ENCODE measurements at places on chromosomes 2 and 18. TPM values are rescaled to one million over a fixed set of nuclear protein-coding genes. Genes with fewer than 3 reads are reported as not detected.

GRCh38 chr2:6080932-6081753, 389.0 kb downstream of the SOX11 start:
- no peak for DNase-seq

DNA sequence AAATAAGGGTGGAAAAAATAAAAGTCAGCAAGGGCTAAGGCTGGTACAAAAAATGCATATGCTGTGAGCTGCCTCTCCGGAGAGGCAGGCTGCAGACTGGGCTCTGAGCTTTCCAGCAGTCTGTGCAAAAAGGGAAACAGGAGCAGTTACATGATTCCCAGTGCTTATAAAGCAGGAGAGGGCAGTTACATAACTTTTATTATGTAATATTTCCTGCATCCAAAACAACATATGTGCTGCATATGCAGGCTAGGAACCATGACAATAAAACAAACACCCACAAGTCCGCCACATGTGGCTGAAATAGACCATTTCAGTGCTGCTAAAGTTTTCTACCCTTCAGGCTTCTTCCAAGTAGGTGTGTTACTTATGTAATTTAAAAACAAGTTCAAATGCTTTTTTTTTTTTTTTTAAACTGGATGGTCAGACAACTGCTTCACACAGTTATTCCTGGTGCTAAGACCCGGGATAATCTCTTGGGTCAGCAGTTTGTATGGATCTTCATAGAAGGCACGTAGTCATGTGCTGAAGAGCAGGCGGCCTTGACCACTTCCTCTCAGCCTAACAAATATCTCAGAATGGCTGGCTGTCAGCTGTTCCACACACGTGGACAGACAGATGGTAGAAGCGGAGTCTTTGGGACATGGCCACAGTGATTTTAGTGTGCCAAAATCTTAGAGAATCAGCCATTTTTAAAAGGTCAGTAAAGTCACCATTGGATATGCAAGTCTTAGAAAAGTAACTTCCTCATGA, 43.5 kb downstream of the ARMC9 start:
- DNase-seq: no peak

GRCh38 chr2:184780944-184781343, 182.6 kb downstream of the ZNF804A start:
- no peak for DNase-seq

The CFAP53 gene
- total RNA-seq: 0.81 TPM

The LAMA3 gene
- 28.7 TPM for total RNA-seq

The KLHL29 gene
- total RNA-seq: 16.8 TPM

The ZNF385B gene
- 0.83 TPM for total RNA-seq

The C1GALT1C1L gene
- total RNA-seq: 0.99 TPM

DNA sequence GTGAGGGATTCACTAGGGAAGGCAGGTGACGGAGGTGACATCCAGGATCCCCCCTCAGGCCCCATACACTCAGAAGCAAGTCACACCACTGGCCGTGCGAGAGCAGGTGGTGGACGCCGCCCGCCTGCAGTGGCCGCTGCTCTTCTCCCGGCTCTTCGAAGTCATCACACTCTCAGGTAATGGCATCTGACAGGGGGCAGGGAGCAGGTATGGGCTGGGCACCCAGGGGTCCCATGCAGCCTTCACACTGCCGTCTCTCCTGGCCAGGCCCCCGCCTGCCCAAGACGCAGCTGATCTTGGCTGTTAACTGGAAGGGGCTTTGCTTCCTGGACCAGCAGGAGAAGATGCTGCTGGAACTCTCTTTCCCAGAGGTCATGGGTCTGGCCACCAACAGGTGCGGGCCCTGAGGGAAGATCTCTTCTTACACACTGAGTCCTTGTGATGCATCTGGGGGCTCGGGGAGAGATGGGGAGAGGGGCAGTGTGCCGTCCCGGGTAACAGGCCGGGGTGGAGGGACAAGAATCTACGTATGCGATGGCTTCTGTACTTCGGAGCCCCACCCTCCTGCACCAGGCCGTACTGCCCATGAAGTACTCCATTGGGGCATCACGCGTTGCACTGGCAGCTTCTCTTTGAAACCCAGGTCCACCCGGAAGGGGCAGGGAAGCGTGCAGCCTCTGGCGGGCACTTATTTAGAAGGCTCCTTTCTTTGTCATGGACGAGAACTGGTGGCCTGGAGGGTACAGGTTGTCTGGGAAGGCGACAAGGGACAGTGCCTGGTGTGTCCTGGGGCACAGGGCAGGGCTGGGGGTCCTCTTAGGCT, 18.8 kb upstream of the GPR17 start:
- DNase-seq: no peak

DNA sequence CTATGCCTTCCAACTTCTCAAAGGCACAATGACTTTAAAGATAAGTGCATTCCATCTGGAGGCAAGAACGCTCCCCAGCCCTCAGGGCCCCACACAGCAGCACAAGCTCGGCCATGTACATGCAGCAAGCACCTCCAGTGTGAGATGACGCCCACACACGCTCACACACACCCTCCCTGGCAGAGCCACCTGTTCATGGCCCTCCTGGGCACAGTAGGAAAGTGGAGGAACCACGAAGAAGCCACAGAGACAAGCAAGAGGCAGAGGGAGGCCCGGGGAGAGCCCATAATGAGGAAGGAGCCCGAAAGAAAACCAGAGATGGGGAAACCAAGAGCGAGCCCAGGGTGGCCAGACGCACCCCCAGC, 21.7 kb downstream of the BIN1 start:
- no peak for DNase-seq

- no peak for DNase-seq
These were observed 99.7 kb upstream of the ODC1 start for GRCh38 chr2:10547663-10548376.

The CXCR4 gene
- total RNA-seq: 23.2 TPM

- no peak for DNase-seq
These were observed 39.6 kb downstream of the MYCN start for GRCh38 chr2:15979759-15980604.

DNA sequence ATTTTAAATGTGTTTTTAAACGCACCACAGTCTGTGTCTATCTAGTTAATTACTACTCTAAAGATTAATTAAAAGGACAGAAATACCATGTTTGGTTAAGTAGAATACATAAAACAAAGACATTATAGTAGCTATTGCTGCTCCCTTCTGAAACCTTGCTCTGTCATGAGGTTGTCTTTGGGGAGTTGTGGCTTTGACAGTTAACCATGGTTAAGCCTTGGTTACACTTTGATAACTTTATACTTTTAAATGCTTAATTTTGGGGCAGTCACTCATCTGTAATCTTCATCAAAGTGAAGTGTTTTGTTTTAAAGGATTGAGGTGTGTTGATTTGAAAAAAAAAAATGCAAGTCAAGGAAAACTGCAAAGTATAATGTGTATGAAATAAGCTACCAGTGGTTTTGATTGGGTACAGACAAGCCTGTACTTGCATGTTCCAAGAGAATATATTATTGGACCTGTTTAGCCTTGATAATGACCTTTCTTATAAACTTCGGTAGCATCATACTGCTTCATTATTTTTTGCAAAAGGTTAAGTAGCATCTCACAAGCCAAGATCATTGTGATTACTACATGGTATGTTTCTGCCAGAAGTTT, 29.8 kb upstream of the TBR1 start:
- DNase-seq: no peak

GRCh38 chr2:174914853-174915760, 90.1 kb downstream of the CHN1 start:
- DNase-seq: no peak

The COL5A2 gene
- 21.8 TPM for total RNA-seq

DNA sequence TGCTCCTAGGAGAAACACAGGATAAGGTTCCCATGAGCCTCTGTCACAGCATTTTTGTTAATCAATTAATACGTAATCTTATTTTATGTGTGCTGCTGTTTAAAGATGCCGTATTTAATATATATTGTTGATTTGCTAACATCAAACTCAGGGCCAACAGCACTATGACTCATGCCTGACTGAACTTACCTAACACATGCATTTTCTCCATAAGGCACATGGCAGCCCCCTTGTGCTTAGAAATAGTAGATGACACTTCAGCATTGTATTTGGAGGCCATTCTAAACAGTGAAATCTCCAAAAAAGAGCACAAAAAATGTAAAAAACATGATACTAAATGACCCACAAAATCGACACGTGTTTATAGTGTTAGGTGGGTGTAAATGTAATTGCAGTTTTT, 314.8 kb downstream of the MYCN start:
- DNase-seq: no peak

- DNase-seq: no peak
These were observed 214.4 kb upstream of the TMEM200C start for GRCh38 chr18:6109743-6110142.

DNA sequence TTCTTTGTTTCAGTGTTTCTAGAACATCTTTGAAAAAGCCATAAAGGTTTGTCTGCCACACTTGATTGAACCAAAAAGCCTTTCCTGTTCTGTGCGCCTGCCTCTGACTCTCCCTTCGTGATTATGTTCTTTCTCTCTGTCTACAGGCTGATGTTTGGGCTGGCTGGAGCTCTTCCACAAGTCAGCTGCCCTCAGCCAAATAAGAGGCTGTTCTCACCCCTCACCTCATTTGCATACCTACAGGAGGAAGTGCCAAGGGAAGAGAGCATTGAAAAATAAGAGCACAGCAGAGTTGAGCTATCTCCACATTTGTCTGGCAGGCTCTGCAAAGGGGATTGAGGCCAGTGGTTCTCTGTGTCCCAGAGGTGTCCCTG, 15.8 kb downstream of the INPP5D start:
- peak; percentile 39 for DNase-seq

DNA sequence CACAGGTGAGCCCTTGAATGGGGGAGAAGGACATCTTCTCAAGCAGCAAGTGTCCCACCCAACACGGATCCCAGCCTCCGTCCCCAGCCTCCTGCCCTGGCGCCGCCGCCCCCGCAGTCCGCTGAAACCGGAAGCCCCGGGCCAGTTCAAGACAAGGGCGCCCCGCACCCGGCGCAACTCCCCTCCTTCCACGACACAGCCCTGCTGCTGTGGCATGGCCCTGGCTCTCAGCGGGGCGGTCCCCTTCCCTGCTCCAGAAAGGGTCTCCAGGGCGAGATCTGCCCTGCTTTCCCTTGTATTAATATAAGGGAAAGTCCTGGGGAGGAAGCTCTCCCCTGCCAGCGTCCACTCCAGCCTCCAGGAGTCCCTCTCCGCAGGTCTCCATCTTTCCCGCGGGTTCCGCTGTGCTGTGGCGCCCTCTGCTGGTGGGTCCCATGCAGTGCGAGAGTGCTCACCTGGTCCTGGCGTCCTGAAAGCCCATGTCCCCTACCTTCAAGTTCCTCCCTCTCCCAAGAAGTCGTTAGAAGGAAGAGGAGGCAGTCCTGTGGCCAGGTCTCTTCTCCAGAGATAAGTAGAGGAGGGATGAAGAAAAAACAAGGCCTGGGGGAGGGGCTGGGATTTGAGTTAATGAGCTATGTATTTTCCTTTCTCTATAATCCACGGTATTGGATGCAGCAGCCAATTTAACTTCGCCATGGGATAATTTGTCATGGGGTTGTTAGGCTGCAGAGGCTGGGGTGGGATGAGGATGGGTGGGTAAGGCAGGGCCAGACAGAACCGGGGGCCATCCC, 176.0 kb downstream of the SMAD2 start:
- DNase-seq: no peak

- no peak for DNase-seq
These were observed 127.2 kb downstream of the SH3BP4 start for GRCh38 chr2:235078914-235079472.

DNA sequence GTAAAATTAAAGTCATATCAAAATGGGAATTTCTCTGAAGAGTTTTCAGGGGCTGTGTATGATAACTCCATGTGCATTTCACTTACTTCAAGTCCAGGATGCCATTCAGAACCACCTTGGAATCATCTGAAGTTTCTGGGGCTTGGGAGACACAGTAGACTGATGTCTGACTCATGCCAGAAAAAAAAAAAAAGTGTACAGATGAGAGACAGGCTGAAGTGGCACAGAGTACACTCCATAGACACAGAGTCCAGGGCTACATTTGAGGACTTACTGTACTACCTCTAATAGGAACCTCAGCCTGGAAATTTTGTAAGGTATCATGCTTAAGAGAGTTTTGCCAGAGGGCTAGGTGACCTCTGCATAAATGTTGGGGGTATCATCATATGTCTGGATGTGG, 92.0 kb downstream of the SS18 start:
- DNase-seq: no peak

DNA sequence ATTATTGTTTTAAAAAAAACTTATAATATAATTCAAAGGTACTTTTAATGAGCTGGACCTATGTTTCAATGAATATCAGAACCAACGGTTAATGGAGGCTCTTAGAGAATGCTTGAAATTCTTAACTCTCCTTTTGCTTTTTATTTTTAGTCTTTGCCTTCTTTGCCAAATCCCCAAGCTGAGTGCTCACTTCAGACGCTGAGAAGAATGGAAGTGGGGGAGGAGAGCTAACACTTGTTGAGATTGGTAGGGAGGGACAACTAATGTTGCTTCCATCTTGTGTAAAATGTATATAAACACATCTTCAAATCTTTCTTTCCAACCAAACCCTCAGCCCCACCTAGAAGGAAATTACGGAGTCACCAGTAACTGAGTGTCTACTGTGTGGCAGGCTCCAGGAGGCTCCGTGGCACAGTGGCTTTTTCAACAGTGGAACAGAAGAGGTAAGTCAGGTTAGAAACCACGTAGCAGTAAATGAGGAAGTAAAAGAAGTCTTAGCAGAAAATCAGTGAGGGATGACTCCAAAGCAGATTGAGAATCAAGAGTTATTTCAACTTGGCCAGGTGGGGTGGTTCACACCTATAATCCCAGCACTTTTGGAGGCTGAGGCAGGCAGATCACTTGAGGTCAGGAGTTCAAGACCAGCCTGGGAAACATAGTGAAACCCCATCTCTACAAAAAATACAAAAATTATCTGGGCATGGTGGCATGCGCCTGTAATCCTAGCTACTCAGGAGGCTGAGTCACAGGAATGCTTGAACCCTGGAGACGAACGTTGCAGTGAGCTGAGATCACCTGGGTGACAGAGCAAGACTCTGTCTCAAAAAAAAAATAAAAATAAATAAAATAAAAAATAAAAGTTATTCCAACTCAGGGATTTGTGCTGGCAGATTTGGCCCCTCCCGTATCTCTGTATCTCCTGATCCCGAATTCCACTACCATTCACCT, 45.0 kb upstream of the CREB1 start:
- no peak for DNase-seq

- no peak for DNase-seq
These were observed 6.5 kb downstream of the IL1B start for GRCh38 chr2:112829961-112830681.
